ENCODE measurements at places on chromosomes 7 and 10.

- no peak for DNase-seq
These were observed 57.1 kb downstream of the LSMEM1 start for GRCh38 chr7:112537822-112538387.

DNA sequence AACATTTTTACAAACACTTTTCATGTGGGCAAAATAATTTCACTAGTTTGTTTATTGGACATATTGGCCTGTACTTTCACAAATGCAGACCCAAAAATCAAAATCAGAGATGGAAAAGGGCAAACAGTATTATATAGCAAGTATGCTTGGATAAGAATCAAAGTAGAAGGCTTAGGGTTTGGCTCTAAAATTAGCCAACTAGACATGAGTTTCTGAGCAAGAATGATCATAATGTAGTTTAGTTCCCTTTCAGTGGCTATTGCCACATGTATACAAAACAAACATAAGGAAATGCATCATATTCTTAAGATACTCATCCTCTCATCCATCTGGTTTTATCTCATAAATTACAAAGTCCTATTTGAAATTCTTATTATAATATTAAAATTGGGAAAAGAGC is 132.5 kb downstream of the IMMP2L start:
- no peak for DNase-seq

- DNase-seq: no peak
These were observed 420.9 kb upstream of the GRM3 start for GRCh38 chr7:86222806-86223205.

DNA sequence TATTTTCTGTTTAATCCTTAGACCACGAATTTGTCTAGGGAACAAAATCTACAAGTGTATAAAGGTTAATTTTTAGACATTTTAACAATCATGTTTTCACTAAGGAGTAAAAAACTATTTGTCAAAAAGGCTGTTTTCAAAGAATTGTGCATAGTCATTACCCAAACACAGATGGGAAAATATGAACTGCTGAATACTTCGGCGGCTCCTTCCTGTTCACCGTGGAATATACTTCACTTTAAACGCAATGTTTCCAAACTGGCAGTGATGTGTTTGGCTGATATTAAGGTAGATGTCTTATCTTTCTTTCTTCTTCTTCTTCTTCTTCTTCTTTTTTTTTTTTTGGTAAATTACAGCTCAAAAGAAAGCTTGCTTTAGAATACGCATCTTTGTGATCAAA is 41.4 kb downstream of the JCAD start:
- no peak for DNase-seq

DNA sequence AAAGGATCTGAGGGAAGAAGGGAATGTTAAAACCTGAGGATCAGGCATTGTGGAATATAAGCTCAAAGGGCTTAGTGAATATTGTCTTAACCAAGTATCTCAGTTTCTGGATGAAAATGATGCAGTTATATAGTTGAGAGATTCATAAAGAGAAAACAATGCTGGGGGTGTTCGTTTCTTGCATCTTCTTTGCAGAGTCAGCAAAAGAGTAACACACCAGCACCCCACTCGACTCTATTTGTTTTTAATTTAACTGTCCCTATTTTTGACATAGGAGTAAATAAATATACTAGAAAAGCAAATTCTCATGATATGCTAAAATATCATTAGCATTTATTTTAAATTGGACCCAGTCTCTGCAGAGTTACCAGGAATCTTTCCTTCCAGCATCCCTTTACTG is 7.6 kb upstream of the OIT3 start:
- DNase-seq: no peak

GRCh38 chr7:133754708-133755107 is 372.4 kb upstream of the LRGUK start:
- no peak for DNase-seq

GRCh38 chr10:71268247-71268691 is 50.8 kb upstream of the SLC29A3 start:
- no peak for DNase-seq

DNA sequence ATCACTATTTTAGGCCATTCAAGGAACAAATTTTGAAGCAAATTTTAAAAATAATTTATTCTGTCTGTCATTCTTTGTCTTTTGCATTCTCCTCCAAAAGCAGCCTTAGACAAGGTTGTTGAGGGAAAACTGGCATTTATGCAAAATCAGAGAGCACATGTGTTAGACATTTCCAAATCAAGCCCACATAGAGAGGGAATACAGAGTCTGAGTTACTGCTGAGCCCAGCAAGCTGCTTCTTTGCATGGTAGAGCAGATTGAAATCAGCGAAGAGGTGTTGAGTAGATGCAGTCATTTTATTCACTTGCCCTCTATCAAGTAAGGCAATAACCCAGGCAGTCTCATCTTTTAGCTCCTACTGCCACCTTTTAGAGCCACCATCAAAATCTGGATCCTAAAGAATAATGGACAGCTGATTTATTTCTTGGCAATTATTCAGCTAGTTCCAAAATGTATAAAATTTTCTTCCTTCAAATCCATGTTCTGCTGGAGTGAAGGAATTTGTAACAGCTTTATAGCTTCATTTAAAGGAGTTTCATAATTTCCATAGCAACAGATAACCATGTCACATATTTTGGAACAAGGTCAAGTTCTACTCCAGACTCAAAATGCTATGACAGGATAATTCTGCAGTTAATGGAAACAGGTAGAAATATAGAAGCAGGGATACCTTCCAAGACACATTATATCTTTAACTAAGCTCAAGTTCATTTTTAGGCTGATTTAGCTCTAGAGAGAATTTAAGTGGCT is 7.3 kb upstream of the PCDH15 start:
- no peak for DNase-seq

GRCh38 chr7:100705753-100706671 is at the start of gene POP7:
Gene POP7 (plus strand): TSS chr7:100706121. CDS start chr7:100706831, 710 bp downstream.
- peak; percentile 96 for DNase-seq

DNA sequence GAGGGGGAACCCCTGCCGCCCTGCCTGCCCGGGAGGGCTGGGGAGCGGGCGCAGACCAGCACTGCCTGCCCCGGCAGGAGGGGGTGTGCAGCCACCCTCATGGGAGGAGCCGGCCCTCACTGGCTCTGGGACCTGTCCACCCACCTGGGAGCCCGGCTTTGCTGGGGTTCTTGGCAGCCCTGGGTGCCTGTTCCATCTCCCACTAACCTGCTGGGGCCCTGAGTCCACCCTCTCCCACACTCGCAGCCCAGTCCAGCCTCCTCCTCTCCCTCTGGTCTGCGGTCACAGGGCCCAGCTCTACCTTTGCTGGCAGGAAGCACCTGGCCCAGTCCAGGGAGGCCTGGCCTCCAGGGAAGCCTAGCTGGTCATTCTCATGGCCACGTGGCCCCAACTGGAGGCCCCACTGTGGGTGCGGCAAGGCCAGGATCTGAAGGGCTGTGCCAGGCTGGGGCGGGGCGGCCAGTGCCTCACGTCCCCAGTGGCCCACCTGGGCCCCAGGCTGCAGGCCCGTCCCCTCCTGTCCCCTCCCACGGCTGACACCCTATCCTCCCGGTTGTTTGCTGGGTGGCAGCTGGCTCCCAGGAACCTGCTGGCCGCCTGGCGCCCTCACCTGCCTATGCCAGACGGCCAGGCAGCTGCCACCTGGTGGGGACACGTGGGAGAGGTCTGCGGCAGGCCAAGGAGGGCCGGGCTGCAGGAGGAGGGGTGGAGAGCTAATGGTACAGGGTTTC is at the start of gene TMEM184A:
TMEM184A (minus strand) TSS at position 393 of the 731 bp plus-strand sequence. CDS start 721 bp downstream, outside the sequence.
- peak; percentile 40 for DNase-seq

- DNase-seq: no peak
These were observed 428 bp downstream of the ADARB2 start for GRCh38 chr10:1736972-1737221.

DNA sequence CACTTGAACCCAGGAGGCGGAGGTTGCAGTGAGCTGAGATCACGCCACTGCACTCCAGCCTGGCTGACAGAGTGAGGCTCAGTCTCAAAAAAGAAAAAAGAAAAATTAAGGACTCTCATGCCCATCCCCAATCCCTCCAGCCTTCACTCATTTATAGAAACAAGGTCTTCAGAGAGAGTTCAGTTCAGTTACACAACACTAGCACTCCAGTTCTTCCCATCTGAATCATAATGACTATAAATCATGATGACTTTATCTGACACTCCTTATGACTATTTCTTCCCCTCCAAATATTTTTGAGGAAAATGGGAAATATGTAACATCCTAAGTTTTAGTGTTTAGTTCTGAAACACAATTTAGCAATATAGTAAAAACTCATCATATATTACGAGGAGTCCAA is 107.4 kb upstream of the LSM8 start:
- DNase-seq: no peak

GRCh38 chr7:139571651-139572050 is 48.2 kb downstream of the CLEC2L start:
- DNase-seq: no peak

GRCh38 chr7:47795631-47796030 is 152.6 kb downstream of the PKD1L1 start:
- DNase-seq: no peak

GRCh38 chr10:73357166-73357565 is 1.5 kb downstream of the CFAP70 start:
- no peak for DNase-seq

DNA sequence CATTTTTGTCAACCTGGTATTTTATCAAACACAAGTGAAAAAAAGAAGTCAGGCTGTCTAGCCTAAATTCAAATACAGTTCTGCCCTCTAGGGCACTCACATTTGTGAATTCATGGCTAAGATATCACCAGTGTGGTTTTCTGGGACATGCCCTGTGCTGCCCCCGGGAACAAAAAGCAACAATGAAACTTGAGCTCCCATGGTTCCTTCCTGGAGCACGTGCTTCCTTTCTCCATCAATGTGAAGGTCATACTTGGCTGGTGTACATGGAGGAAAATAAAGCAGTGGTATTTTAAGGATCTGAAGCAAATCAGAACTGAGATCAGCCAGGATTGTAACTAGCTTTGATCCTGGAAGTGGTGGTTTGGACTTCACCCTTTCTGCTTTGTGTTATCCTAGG is 128.9 kb upstream of the FRMD4A start:
- DNase-seq: no peak

DNA sequence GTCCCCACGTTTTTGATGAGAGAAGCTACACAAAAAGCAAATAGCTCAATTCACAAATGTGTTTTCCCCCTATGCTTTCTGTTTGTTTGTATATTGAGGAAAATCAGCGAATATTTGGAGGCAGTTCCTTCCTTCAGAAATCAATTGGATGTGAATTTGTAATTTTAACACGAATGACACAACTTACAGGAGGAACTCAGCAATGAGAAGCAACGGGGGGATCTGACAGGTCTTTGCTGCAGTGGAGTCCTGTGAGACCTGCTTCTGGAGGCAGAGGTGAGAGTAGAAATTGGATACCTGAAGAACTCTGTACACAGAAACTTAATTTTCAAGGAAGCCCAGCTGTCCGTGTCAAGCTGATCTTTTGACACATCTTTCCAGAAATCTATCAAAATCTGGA is 370.4 kb downstream of the GFRA1 start:
- no peak for DNase-seq

GRCh38 chr7:124959676-124960075 is 30.1 kb upstream of the POT1 start:
- DNase-seq: no peak

GRCh38 chr10:4599471-4599870 is 226.5 kb upstream of the AKR1E2 start:
- DNase-seq: no peak

DNA sequence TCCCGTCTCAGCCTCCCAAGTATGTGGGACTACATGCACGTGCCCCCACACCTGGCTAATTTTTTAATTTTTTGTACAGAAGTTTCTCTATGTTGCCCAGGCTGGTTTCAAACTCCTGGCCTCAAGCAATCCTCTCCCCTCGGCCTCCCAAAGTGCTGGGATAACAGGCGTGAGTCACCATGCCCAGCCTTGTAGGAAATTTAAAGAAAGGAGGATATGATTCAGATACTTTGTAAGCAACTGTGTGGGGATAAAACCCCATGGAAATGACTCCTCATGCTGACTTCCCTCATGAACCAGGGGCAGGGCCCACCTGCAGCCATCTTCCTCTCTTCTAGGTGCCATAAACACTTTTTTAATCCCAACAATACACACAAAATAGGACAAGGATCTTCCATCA is 50.2 kb downstream of the APBB1IP start:
- no peak for DNase-seq

- DNase-seq: no peak
These were observed at the start of gene ARHGAP22 for GRCh38 chr10:48604991-48605508. Gene ARHGAP22 (minus strand): TSS chr10:48605073. CDS start chr10:48604796, 277 bp downstream.

DNA sequence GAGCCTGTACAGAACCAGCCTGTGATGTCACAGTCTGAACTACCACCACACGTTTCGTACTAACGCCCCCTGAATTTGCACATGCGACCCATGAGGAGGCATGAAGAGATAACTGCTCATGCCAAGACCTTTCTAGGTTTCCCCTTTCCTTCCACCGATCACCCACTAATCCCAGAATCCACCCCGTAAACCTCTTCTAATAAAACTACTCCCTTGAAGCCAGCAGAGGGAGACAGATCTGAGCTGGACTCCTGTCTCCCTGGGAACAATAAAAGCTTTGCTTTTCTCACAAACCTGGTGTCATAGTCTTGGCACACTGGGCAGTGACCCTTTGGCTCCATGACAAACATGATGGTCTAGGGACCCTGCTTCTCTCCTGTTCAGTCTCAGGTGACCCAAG is 144.5 kb downstream of the FRMD4A start:
- no peak for DNase-seq

GRCh38 chr7:20249920-20250319 is 32.7 kb upstream of the MACC1 start:
- no peak for DNase-seq

- no peak for DNase-seq
These were observed 133.0 kb upstream of the AUTS2 start for GRCh38 chr7:69465262-69465661.

GRCh38 chr10:69963835-69964710 is 88.6 kb upstream of the MACROH2A2 start:
- DNase-seq: no peak

DNA sequence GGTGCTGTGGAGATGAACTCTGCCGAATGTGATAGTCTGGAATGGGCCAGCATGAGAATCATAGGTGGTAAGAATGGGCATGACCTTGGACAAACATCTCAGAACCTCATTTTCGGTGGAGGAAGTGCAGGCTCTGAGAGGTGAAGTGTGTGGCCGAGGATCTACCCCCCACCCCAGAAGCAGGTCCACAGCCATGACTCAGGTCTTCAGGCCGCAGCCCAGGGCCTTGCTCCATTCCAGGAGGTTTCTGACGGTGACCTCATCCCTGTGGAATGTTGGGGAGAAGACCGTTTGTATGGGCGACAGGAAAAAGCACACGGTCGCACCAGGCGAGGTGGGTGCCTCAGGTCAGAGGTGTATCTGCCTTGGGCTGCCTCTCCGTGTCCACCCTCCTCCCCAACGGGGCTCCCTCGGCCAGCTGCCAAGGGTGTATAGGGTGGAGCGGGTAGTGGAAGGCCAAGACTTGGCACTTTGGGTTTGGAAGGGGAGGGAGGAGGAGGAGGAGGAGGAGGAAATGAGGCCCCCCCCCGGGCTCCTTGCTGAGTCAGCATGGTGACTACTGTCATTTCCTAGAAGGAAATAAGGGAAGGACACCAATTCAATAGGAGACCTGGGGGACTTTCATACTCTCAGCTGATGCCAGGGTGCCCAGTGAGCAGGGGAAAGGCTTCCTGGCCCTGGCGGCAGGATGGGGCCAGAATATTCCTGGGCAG is 168.0 kb upstream of the RHEB start:
- no peak for DNase-seq

All from memory B cell (primary cell).